ENCODE measurements at places on chromosomes 1 and 21. TPM values are rescaled to one million over a fixed set of nuclear protein-coding genes. Genes with fewer than 3 reads are reported as not detected.

RBP7 gene
- polyA plus RNA-seq = 12.0 TPM

GRCh38 chr1:176055398-176055797, 151.7 kb downstream of the COP1 start:
- DNase-seq = no peak

DNA sequence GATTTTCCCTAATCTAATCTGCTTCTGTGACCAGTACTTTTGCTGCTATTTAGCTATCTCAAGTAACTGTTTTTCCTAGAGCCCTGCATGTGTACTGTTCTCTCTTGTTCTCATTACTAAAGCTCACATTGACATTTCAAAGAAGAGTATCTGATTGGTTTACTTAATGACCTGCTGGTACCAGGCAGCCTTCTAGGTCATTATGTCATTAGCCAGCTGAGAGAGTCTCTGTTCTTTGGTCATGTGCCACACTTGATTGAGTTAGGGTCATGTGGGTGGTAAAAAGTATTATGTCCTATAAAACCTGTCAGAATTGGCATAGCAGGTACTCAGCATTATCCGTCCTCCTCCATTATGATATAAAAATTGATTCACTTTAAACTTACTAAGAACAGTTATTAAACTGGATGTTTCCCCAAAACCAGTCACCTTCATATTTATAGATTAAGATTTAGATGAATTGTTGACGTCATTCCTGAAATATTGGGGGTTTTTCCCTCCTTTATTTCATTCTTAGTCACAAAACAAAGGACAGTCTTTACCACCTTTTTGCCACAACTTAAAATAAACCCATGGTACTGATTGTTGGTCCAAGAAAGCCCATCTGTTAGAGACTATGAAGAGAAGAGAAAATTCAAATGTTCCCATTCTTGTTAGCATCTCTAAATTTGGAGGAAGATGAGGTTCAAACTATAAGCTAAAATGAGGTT, 22.2 kb downstream of the FNDC5 start:
- no peak for DNase-seq

DNA sequence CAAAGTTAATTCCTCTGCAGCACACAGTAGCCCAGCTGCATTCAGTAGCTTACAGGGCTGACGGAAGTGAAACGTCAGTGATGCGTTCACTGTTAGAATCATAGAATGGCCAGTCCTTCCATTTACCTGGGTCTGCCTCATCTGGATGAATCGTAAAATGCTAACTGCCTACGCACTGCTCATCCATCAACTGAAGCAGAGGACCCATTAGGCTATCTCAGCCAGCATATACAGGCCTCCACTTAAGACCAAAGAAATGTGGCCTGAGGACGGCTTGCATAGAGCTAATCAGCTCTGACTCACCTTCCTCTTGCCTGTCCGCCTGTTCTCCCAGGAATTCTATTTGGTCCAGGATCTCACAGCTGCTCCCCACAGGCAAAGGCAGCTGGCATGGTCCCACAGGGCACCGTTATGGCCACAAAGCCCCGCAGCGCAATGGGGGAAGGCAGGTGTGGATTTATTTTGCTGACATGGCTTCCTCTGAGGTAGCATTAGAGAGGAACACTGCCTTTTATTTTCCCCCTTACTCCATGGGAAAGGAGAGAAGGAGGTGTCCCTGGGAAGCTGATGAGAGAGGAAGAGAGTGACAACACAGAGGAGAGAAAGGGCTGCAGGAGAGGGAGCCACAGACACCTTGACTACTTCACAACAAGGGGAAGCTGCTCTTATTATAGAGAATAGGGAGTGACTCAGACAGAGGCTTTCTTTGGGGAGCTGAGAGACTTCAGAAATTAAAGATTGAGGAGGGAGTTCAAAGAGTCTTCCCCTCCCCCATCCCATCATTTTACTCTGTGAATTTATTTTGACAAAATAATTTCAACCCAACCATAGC, 177.6 kb downstream of the HHIPL2 start:
- DNase-seq = no peak

- DNase-seq = no peak
Measured at GRCh38 chr1:1003618-1004419, 3.9 kb upstream of the HES4 start.

Data from adrenal gland (tissue), 19 donors.